ENCODE measurements at places on chromosomes 6 and 20.

DNA sequence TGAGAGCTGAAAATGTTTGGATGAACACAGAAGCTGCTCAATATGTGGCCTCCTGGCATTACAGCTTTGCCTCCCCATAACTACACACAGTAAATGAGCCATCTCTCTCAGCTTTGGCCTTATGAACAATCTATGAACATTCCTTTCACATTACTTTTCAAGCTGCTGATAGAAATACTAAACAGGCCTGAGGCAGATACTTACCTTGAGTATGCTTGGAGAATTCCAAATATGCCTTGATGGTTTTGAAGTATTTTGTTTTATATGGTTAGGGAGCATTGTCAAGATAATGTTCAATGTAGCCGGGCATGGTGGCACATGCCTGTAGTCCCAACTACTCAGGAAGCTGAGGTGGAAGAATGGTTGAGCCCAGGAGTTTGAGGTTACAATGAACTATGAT is 104.5 kb downstream of the CD24 start:
- DNase-seq: no peak

- DNase-seq: no peak
These were observed 2.4 kb downstream of the JAG1 start for GRCh38 chr20:10671221-10671918.

- no peak for DNase-seq
These were observed 125.3 kb downstream of the REV3L start for GRCh38 chr6:111357705-111358104.

GRCh38 chr20:10682939-10683338 is 9.1 kb upstream of the JAG1 start:
- no peak for DNase-seq

DNA sequence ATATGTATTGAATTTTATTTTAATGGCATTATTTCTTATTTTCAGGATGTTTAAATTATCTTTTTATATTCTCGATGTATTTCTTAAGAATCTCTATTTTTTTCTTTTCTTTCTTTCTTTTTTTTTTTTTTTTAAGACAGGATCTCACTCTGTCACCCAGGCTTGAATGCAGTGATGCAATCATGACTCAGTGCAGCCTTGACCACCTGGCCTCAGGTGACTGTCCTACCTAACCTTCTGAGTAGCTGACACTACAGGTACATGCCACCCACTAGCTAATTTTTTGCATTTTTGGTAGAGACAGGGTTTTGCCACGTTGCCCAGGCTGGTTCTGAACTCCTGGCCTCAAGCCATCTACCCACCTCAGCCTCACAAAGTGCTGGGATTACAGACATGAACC is 143.8 kb upstream of the LAMA2 start:
- DNase-seq: no peak

GRCh38 chr6:2820415-2820814 is 21.2 kb downstream of the SERPINB1 start:
- DNase-seq: no peak

GRCh38 chr6:153553627-153554026 is 422.5 kb upstream of the RGS17 start:
- no peak for DNase-seq

Data from stimulated activated CD4-positive, alpha-beta T cell treated with anti-CD3 and anti-CD28 coated beads, Interleukin-2, amount 100 ng/mL, for 4 hours (primary cell).